Ovary (tissue), 10 donors: ENCODE measurements at places on chromosomes 7 and 10. TPM values are rescaled to one million over a fixed set of nuclear protein-coding genes. Genes with fewer than 3 reads are reported as not detected.

DNA sequence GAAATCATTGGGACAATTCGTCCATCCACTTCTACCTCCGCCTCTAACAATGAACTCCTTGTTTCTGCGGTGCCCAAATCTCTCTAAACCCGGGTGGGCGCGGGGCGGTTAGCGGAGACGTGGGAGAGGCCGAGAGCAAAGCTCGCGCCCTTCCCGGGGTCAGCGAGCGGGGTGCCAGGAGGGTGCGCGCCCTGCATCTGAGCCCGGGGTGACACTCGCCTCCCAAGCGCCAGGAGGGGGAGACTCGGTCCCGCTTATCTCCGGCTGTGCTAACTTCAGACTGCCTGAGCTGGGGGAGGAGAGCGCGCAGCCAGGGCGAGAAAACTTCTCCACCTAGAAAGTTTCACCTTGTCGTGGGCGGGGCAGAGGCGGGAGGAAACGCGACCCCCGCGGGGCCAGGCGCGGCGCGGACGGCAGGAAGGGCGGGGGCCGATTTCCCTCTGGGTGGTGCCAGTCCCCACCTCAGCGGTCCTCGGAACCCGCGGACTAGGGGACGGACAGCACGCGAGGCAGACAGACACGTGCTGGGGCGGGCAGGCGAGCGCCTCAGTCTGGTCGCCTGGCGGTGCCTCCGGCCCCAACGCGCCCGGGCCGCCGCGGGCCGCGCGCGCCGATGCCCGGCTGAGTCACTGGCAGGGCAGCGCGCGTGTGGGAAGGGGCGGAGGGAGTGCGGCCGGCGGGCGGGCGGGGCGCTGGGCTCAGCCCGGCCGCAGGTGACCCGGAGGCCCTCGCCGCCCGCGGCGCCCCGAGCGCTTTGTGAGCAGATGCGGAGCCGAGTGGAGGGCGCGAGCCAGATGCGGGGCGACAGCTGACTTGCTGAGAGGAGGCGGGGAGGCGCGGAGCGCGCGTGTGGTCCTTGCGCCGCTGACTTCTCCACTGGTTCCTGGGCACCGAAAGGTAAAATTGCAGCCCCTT, at the start of gene MET:
TSS of gene MET (plus strand) at position 516 of the 915 bp plus-strand sequence. CDS start 26,889 bp downstream, outside the sequence.
- DNase-seq: peak; percentile 25

GRCh38 chr7:30998180-30998579, 34.4 kb downstream of the GHRHR start:
- DNase-seq: no peak

- DNase-seq: no peak
Observed at GRCh38 chr7:152661479-152661878, 14.5 kb downstream of the XRCC2 start.

The OPN4 gene
- not detected for total RNA-seq

The LRRC4 gene
- total RNA-seq: 4.5 TPM

The ST8SIA6 gene
- total RNA-seq: 2.1 TPM

The UPK3BL2 gene
- 8.8 TPM for total RNA-seq

- DNase-seq: no peak
Observed at GRCh38 chr7:78066599-78066998, 268.0 kb downstream of the PHTF2 start.

The TMEM236 gene
- 0.11 TPM for total RNA-seq

GRCh38 chr10:113274176-113274829, 278.6 kb upstream of the HABP2 start:
- no peak for DNase-seq

The DCLRE1C gene
- 11.7 TPM for total RNA-seq

GRCh38 chr10:119521443-119522204, 20.9 kb downstream of the RGS10 start:
- no peak for DNase-seq

DNA sequence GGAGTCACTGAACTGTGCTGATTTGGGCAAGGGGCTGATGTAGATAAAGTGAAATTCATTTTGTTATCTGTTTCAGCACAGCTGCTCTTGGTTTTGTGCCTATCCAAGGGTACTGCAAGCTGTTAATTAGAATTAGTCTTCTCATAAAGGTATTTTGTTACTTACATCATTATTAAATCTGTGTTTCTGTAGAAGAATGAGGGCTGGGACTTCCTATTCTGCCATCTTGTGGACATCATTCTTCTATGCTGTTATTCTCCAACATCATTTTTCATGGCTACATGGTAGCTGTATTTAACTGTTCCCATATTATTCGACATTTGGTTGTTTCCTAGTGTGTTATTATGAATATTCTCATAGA, 76.2 kb upstream of the CCDC71L start:
- no peak for DNase-seq

- DNase-seq: no peak
Observed at GRCh38 chr7:123355576-123356190, 155.9 kb upstream of the SLC13A1 start.

DNA sequence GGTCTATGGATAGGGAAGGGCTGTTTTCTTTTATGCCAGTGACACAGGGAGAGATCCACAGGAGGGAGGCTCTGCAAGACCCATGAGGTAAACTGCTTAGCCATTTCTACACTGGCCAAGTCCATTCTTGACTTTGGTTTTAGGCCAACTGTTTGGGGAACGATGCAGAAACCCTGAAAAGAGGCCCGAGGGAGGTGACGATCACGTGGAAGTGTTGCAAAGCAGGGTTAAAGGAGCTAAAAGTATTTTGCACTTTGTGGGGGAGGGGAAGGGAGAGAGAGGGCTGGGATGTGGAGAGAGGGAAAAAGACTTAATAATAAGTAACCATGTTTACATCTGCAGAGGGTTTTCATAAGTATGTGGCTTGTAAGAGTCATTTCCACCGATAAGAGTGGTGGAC, 239.7 kb downstream of the EMX2 start:
- no peak for DNase-seq

The CCDC3 gene
- total RNA-seq: 142 TPM

DNA sequence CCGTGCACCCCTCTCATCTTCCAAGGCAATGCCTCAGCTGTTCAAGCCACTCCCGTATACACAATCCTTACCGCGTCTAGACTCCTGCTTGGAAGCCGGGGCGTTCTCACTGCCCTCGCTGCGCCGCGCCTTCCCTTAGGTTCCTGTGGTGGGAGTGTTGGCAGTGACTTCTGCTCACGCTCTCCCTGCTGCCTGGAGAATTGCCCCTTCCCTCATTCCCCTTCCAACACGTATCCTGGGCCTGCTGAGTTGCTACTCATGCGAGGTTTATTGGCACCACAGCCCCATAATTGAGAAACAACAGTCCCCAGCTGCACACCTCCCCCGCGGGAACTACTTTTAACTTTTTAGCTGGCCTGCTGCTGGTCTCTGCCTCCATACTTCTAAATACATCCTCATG, 31.9 kb downstream of the RBM17 start:
- peak; percentile 64 for DNase-seq

DNA sequence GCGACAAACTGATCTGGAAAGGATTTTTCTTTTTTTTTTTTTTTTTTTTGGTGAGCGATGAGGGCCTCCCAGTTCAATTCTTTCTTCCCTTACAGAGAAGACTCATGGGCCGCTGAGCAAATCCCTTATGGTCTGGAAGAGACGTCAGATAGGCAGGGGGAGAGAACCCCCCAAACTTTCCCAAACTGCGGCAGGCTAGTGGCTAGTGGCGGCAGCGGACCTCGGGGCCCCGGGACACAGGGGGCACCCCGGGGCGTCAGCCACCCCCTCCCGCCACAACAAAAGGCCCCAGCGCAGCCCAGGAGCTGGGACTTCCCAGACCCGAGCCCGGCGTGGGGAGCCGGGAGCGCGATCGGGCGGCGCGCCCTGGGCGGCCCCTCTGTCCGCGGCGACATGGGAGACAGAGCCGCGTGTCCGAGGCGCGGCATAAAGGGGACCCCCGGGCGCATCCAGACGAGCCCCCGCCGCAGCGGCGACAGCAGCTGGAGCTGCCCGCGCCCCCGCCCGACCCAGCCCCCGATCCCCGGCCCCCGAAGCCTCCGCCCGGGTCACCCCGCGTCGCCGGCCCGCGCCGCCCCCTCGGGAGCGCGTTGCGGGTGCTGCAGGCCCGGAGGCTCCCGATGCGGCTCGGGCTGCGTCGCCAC, 755 bp downstream of the FAM171A1 start:
- peak; percentile 51 for DNase-seq

- no peak for DNase-seq
Observed at GRCh38 chr7:2071133-2071832, 161.5 kb downstream of the MAD1L1 start.

The FGL2 gene
- total RNA-seq: 20.5 TPM

DNA sequence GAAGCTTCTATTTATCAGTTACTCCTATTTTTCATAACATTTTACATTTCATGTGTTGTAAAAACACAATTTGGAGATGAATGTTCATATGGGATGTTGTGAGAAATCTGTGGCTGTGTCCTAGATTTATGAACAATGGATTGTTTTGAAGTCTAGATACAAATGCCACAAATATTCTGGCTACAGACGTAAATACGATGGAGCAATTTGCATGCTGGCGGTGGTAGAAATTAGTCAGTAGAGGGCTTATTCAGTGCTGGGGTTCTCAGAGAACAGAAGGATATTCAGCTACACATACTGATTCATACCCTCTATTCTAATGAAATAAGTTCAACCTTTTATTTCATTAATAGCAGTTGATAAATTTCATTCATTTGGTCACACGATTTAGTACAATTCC, 48.8 kb downstream of the PLPP4 start:
- DNase-seq: no peak

The FAM25C gene
- total RNA-seq: not detected

DNA sequence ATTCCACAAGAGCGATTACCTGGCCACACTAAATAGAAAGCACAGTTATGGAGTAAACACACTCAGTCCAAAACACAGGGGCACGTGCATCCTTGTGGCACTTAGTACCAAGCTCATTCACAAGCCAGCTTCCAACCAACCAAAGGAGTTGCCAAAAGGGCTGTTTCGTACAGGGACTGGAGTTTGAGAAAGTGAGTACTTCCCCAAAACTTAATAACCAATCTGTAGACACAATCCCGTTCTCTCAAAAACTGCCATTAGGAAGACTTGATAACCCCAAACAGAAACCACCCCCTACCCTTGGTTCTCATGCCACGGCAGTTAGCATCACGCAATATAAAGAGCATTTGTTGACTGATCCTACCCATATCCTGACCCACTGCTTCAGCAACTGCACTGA, 166.2 kb upstream of the ASAH2 start:
- DNase-seq: no peak

DNA sequence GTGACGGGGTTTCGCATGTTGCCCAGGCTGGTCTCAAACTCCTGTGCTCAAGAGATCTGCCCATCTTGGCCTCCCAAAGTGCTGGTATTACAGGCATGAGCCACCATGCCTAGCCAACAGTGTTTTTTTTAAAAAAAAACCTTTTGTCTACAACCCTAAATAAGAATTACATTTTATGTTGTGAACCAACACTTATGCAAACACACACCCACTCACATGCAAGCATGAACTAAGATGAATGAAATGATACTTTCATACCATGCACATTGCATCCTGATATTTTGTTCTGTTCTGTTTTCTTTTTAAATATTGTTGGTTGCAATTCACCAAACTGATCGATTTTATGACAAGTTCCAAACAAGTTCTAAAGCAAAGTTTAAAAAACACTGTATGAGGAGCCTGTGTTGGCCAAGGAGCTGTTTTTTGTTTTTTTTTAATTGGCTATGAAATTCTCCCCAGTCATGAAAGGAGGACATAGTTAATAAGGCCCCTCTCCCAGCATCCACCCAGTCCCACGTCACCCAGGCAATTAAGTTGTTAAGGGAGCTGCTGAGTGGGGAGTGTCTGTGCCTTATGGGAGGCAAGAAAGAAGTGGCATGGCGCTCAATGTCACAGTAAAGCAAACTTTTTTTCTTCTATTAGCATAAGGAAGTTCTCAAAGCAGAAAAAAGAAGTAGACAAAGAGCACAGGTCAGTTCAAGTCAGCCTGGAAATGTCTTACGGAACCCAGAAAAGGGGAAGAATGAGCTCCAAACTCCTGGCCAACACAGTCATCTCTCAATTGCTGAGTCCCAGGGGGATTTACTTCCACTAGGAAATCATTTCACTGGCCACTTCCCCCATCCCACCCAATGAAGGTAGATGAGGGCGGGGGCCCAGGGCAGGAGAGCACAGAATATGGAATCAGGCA, 50.1 kb downstream of the NOD1 start:
- no peak for DNase-seq

DNA sequence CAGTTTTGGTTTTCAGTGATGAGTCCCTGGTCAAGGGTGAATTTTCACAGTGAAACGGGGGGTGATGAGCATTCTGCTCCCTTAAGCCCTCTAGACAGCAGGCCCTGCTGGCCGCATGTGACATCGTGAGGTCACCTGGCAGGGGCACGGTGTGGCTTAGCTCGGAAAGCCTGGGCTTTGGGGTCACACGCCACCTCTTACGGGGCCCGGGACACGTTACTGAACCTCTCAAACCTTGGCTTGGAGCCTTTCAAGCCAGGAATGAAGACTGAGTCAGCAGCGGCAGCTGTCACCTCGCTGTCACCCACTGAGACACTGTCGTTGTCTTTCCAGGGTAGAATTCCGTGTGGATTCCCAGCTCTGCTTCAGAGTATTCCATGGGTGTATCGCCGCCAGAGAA, 4.1 kb downstream of the GET4 start:
- DNase-seq: no peak

DNA sequence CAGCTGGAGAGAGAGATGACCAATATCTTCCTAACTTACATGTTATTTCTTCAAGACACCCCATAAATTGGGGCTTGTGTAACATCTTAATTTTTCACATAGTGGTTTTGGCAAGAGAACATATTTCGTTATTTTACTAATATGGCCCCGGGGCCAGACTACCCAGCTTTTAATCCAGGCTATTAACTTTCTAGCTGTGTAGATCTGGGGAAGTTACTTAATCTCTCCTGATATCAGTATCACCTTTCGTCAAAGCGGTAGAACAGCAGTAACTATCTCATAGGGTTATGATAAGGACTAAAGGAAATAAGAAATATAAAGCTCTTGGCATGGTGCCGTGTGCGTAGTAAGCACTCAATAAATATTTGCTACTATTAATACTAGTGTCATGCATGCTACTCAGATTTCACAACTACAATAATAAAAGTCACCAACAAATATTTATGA, 71.6 kb upstream of the LYZL1 start:
- DNase-seq: no peak

The CYP26C1 gene
- 0.05 TPM for total RNA-seq

DNA sequence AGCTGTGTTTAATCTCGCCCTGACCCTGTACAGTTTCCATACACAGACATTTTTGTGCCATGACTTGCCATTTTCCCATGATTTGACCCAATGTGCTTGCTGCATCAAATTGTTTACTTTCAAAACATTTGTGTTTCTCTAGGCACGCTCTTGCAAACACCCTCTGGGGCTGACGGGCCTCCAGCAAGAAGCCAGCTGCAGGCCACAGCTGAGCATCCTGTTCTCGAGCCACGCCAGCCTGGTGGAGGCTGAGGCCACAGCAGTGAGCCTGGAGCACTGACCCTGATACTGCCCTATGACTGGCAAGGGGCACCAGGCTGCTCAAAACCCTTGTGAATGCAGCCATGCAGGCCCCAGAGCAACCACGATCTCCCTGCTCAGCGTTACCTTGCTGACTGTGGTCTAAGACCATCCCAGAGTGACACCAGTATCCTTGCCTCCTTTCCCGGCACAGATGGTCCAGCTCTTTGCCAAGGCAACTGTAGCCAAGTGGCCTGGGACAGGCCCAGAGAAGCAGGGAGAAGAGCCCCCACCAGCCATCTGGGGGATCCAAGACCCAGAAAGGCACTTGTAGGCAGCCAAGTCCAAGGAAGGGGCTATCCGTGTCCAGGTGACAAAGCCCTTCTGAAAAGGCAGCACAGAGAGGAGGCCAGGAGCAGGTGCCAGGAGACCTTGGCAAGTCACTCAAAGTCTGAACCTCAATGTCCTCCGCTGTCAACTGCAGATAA, 78.5 kb downstream of the OAT start:
- no peak for DNase-seq

The SMO gene
- total RNA-seq: 36.9 TPM

The SFTPA1 gene
- total RNA-seq: 0.40 TPM
